Activated CD8-positive, alpha-beta T cell treated with anti-CD3 and anti-CD28 coated beads, Interleukin-2, amount 10 ng/mL, durations not matched to agents 7 days and 5 days (primary cell): ENCODE measurements at places on chromosomes 5 and 9.

GRCh38 chr5:103645816-103646215, 83.2 kb upstream of the NUDT12 start:
- no peak for DNase-seq

GRCh38 chr9:17799369-17799768, 220.5 kb downstream of the SH3GL2 start:
- no peak for DNase-seq

- no peak for DNase-seq
Observed at GRCh38 chr9:114210136-114210535, 54.8 kb downstream of the COL27A1 start.

DNA sequence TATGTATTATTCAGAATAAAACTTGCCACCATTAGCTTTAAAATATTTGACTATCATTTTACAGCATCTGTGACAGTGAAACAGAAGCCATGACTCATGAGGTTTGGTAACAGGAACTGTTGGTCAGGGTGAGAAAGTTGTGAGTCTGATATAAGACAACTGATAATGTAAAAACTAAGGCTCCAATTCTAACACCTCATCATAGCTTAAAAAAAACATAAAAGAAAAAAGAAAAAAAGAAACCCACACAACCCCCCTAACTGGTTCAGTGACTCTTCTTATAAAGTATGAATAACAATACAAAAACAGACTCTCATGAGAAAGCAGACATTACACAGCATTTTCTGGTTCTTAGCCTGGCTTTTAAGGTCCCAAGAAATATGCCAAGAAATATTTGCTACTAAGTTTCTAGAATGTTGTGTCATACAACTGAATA, 85.8 kb downstream of the MRPS27 start:
- peak; percentile 60 for DNase-seq

DNA sequence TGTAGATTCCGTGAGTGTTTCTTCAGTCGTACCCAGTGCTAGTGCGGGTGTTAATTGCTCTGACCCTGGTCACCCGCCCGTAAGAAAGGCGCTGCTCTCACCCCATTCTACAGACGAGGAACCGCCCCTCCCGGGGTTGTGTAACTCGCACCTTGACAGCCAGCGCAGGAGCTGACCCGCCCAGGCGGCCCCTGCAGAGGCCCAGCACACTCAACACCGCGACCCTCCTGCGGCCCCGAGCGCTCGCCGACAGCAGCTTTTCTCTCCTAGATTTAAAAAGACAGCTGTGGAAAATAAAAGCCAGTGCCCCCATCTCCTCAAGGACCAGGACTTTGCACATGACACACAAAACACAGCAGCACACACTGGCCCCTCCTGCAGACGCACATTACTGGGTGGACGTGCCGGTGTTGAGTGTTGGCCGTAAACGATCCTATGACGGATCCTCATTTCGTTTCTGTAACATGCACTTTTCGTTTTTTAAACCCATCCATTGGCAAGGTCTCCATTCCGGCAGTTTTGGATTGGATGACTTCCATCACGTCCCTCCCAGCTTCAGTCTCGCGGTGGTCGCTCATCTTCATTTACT, 22.9 kb downstream of the OR2V2 start:
- no peak for DNase-seq

- no peak for DNase-seq
Observed at GRCh38 chr5:123659011-123659410, 147.0 kb downstream of the CSNK1G3 start.

DNA sequence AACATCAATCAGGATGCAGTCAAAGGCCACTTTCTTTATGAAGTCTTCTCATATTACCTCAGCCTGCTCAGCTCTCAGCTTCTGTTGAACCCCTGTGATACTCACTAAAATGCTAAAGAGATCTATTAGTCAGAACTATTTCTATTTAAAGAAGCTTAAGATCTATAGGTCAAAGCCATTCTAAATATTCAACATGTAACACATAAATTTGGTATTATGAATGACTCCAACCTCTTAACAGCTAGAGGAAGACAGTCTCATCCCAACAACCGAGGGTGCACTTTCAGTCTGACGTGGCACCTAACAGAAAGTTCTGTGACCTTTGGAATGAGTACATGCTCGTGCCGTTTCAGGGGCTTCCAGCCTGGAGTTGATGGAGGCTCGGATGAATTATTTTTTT, 301.5 kb upstream of the VLDLR start:
- no peak for DNase-seq

GRCh38 chr5:78345485-78345884, 14.9 kb upstream of the SCAMP1 start:
- DNase-seq: no peak

DNA sequence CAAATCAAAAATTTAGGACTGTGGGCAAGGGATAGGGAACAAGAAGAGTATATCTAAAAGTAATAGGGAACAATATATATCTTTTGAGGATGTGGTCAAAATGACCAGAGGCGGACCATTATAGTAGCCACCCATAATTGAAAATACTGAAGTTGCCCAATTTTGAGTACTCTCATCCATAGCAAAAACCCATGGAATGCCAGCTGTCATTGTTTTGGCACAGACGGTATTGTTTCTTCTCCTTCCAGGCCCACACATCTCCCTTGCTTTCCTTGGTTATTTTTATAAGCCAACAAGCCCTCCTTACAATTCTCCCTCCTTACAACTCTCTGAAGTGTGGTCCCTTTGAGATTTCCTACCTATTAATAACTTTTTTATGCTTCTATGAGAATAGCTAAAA, 50.4 kb upstream of the RGMB start:
- DNase-seq: no peak

GRCh38 chr9:34242830-34243229, 64.0 kb downstream of the UBAP1 start:
- DNase-seq: no peak

- no peak for DNase-seq
Observed at GRCh38 chr5:78537821-78538220, 110.8 kb downstream of the LHFPL2 start.

GRCh38 chr9:114606068-114606467, 5.0 kb upstream of the TMEM268 start:
- DNase-seq: no peak

GRCh38 chr5:33105521-33105941, 335.2 kb upstream of the TARS1 start:
- no peak for DNase-seq

DNA sequence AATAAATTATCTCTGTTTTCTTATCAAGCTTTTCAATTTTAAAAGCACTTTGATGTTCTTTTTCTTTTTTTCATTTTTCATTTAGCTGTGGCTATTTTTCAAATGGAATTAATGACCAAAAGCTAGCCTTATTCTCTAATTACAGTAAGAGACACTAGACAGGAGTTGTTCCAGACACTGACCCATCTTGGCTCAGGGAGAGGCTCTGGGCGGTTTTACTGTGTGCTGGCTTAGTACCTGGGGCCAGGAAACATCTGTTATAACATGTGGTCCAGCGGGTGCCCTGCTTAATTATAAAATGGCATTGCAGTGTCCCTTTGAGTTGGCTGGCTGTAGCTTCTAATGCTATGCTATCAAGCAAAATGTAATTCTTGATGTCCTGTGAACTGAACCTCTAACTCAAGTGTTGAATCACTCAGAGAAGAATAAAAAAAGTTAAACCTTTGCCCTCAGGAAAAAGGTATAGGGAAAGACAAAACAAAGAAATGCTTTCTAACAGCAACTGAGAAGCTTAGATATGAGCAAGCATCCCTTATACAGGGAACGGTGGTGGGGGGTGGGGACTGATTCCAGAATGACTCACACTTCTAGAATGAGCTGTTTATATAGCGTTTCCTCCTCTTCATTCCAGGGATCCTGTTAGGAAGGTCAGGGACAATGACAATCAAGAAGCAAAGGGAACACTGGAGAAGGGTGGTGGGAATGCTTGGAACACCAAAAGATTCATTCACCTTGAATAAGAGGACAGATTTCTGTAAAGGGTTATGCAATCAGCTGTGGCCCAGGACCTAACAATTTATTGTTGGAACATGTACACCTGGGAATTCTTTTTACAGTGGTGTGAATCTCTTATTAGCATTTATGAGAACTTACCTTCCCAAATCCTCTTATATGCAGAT, 58.7 kb upstream of the NFIB start:
- DNase-seq: no peak

GRCh38 chr5:132102101-132102701, 28.6 kb downstream of the CSF2 start:
- peak; percentile 33 for DNase-seq

DNA sequence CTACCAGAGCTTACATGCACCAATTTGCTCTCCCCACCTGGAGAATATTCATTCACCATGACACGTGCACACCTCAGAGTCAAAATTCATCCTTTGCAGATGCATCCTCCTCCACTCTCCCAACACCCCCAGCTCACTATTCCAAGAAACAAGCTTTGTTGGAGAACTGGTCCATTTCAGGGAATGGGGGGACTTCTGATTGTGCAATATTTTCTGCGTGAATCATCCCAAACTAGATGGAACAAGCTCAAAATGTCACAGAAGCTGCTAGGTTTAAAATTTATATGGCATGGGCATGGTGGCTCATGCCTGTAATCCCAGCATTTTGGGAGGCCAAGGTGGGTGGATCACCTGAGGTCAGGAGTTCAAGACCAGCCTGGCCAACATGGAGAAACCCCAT, 3.6 kb downstream of the GLDC start:
- no peak for DNase-seq

DNA sequence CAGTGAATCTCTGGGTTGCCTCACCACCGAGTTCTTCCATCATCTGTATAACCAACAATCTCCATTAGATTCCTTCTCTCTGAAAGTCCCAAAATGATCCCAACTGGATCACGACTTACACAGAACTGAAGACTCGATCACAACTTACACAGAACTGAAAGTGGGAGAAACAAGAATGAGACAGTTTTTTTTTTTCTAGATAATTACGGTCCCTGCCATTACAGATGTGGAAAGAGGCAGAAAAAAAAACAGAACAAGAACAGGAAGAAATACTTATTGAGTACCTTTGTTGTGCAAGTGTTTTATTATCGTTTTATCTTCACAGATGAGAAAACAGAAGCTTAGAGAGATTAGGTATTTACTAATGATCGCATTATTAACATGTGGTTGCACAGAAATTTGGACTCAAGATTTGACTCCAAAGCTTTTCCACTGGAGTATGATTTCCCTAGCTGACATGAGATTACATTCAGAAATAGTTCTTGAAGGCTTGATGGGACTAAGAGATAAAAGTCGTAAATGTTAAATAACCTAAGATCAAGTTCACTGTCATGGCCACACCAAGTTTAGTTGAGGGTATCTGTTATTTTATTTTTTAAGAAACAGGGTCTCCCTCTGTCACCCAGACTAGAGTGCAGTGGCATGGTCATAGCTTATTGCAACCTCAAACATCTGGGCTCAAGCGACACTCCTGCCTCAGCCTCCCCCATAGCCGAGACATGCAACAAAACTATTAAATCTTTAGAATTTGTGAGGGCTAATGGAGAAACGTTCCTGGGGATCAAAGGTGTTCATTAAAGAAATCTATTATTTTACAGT, 8.9 kb downstream of the PLK2 start:
- DNase-seq: no peak

- no peak for DNase-seq
Observed at GRCh38 chr5:31770998-31771397, 132.1 kb downstream of the PDZD2 start.
